ENCODE measurements at places on chromosomes 1 and 21. TPM values are rescaled to one million over a fixed set of nuclear protein-coding genes. Genes with fewer than 3 reads are reported as not detected.
A peak's percentile ranks its signal among the peaks of the same experiment; 100 is the strongest.

- no peak overlapping the region for H3K4me3 ChIP-seq
- DNase-seq = no peak
- no peaks in the 10 kb centered on the region for H3K27me3 ChIP-seq
Measured at GRCh38 chr21:44304011-44304616, 4.3 kb downstream of the PFKL start.

- peaks cover 8% of the 10 kb centered on the region for H3K4me1 ChIP-seq
- no peaks in the 10 kb centered on the region for H3K36me3 ChIP-seq
- peak overlapping the region; percentile 72 for H3K4me3 ChIP-seq
Measured at GRCh38 chr1:156281281-156281680, 1.3 kb downstream of the SMG5 start.

DNA sequence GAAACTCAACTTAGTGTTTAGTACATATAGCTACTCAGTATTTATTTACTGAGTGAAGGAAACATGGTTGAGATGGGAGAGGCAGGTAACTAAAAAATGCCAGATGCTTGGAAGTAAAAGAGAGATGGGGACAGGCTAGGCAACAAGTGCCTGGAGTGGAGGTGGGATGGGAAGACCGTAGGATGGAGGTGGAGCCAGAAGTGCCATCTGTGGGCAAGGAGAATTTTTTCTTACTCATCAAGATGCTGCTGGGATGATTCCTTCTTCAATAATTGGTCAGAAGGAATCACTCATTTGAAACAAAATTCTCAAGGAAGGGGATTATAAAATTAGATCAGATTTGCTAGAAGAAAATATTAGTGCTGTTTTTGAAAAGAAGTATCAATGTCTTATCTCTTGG, 72.9 kb downstream of the IFI44 start:
- no peak for DNase-seq
- H3K27ac ChIP-seq = no peak overlapping the region
- H3K36me3 ChIP-seq = no peaks in the 10 kb centered on the region
- no peaks in the 10 kb centered on the region for H3K4me1 ChIP-seq
- no peak overlapping the region for H3K4me3 ChIP-seq
- no peaks in the 10 kb centered on the region for H3K27me3 ChIP-seq

GRCh38 chr1:162197041-162197531, 127.6 kb downstream of the NOS1AP start:
- H3K27ac ChIP-seq = no peak overlapping the region
- H3K4me3 ChIP-seq = peak overlapping the region; percentile 13
- H3K36me3 ChIP-seq = no peaks in the 10 kb centered on the region
- peaks cover 3% of the 10 kb centered on the region for H3K4me1 ChIP-seq
- DNase-seq = peak; percentile 55

SPATA1 gene
- total RNA-seq = not detected

- H3K4me1 ChIP-seq = no peaks in the 10 kb centered on the region
- no peaks in the 10 kb centered on the region for H3K27me3 ChIP-seq
- no peak overlapping the region for H3K27ac ChIP-seq
- no peak overlapping the region for H3K4me3 ChIP-seq
Measured at GRCh38 chr1:36845802-36846201, 188.5 kb downstream of the GRIK3 start.

LCE5A gene
- not detected for total RNA-seq

ADARB1 gene
- total RNA-seq = 8.6 TPM

TSTD1 gene
- 152 TPM for total RNA-seq

- H3K27ac ChIP-seq = no peak overlapping the region
- H3K4me1 ChIP-seq = no peaks in the 10 kb centered on the region
- DNase-seq = no peak
- H3K27me3 ChIP-seq = no peaks in the 10 kb centered on the region
Measured at GRCh38 chr1:71582673-71583072, 501.8 kb upstream of the ZRANB2 start.

LRRC38 gene
- not detected for total RNA-seq

KLF17 gene
- not detected for total RNA-seq

- no peak for DNase-seq
- H3K27ac ChIP-seq = peak overlapping the region; percentile 24
- H3K27me3 ChIP-seq = no peaks in the 10 kb centered on the region
- no peaks in the 10 kb centered on the region for H3K36me3 ChIP-seq
Measured at GRCh38 chr1:15172405-15173259, 19.1 kb downstream of the TMEM51 start.
